ENCODE measurements at places on chromosomes 1 and 21.

GRCh38 chr1:207459008-207459407 is 4.9 kb downstream of the CR2 start:
- no peak for DNase-seq

- DNase-seq: no peak
Measured at GRCh38 chr1:209215826-209216225, 367.7 kb upstream of the CAMK1G start.

- DNase-seq: no peak
Measured at GRCh38 chr21:33712022-33712803, 69.9 kb downstream of the ITSN1 start.

- DNase-seq: no peak
Measured at GRCh38 chr1:202150602-202151001, 6.1 kb upstream of the ARL8A start.

GRCh38 chr1:245933431-245934045 is 573.5 kb downstream of the SMYD3 start:
- no peak for DNase-seq

- no peak for DNase-seq
Measured at GRCh38 chr1:236099355-236099974, 34.6 kb upstream of the NID1 start.

DNA sequence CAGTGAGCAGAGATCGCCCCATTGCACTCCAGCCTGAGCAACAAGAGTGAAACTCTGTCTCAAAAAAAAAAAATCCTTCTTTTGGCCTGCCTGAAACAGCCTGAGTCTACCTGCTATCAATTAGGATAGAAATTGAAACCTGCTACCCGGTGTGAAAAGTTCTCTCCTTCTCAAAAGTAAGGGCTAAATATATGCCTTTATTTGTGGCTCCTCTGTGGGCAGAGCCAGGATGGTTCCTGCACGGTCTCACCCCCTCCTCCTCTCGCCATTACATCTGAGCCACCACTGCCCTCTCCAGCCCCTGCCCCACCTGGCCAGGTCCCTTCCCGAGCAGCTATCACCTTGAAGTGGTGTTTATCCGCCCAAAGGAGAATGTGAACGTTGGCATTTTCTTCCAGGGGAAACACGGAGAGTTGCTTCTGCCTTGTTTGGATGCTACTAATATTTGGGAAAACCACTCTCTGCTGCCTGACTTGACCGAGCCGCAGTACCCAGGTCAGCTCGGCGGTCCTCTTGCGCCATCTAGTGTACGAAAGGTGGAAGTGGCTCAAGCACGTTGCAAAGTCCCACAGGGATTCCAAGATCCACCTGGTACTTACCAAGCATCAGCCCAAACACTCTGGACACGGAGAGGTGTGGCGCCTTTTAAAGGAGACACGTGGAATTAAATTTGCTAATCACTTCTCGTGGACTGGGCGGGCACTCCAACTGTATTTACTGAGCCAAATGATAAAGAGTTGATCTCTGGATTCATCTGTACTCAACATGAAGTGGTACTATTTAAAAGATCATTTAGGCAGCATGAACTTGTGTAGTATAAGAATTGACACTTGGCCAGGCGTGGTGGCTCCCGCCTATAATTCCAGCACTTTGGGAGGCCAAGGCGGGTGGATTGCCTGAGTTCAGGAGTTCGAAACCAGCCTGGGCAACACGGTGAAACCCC is 31.9 kb downstream of the SETD4 start:
- DNase-seq: peak; percentile 56

- DNase-seq: no peak
Measured at GRCh38 chr1:223774134-223774814, 61.9 kb downstream of the CAPN2 start.

- DNase-seq: no peak
Measured at GRCh38 chr1:220884109-220884980, 5.1 kb downstream of the HLX start.
